ENCODE measurements at places on chromosomes 5 and 9.

GRCh38 chr5:135861641-135862040 lies 27.2 kb downstream of the SLC25A48 start:
- no peak for DNase-seq

- no peak for DNase-seq
These were observed 1.7 kb upstream of the TOPORS start for GRCh38 chr9:32554107-32554506.

DNA sequence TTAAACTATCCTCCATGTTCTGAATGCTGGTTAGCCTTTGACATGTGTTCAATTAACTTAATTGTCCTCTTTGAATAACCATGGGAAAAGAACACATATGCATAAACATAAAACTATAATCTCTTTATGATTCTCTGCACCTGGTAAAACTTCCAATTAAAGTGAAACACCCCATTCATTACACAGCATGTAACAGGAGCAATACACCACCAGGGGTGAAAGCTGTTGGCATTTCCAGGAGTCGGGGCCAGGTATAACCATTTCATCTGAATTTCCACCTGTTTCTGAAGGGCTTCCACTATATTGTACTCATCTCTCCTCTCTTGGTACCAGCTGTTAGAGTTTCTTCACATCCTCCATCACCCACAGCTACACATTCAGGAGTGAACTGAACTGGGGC lies 303.8 kb downstream of the EDIL3 start:
- no peak for DNase-seq

GRCh38 chr9:133707763-133708245 lies 30.3 kb downstream of the SARDH start:
- DNase-seq = no peak

- no peak for DNase-seq
These were observed 293.8 kb downstream of the PDE4D start for GRCh38 chr5:59599729-59600128.

DNA sequence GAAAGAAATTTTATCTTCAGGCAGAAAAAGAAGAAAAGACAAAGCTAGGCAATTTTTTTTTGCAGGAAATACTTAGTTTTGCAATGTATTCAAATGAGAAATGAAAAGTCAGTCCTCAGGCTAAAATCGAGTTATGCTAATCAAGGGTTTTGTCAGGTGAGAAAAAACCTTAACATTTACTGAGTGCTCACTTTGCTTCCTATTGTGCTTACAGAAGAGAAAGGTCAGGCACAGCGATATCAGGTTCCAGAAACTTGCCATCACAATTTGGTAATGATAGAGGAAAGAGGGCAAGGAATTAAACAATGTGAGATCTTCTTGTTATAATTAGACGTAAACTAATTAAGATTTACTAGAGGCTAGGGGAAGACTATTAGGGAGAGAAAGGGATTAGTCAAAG lies 431.7 kb upstream of the CTNND2 start:
- DNase-seq = no peak

GRCh38 chr5:105587963-105588662 lies 2025.5 kb upstream of the NUDT12 start:
- no peak for DNase-seq

GRCh38 chr5:160287378-160288051 lies 24.8 kb downstream of the CCNJL start:
- DNase-seq = no peak

DNA sequence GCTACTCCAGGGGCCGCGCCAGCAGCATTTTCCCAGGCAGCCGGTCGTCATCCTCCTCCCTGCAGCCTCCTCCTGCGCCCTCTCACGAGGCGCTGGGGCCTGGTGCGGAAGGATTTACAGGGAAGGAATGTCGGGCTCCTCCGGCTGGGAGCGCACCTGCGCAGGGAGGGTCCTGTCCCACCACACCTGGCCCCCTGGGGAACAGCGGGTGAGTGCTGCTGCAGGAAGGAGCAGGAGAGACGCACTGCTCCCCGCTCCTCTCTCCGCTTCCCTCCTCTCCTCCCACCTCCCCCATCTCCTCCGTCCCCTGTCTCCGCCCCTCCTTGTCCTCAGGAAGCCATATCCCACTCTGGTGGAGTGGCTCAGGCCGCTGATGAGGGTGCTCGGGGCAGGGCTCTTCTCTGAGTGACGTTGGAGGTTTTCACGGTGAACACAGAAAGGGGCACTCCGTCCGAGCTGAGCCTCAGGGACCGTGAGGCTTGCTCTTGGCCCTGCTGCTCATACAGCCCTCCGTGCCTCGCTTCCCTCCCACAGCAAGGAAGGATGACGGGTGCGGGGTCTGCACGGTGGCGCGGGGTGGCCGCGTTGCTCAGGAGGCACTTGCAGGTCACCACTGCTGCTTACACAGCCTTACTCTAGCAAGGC lies 31.3 kb downstream of the IRX4 start:
- DNase-seq = no peak

- DNase-seq = no peak
These were observed 62.5 kb downstream of the PLCXD3 start for GRCh38 chr5:41447650-41448510.

DNA sequence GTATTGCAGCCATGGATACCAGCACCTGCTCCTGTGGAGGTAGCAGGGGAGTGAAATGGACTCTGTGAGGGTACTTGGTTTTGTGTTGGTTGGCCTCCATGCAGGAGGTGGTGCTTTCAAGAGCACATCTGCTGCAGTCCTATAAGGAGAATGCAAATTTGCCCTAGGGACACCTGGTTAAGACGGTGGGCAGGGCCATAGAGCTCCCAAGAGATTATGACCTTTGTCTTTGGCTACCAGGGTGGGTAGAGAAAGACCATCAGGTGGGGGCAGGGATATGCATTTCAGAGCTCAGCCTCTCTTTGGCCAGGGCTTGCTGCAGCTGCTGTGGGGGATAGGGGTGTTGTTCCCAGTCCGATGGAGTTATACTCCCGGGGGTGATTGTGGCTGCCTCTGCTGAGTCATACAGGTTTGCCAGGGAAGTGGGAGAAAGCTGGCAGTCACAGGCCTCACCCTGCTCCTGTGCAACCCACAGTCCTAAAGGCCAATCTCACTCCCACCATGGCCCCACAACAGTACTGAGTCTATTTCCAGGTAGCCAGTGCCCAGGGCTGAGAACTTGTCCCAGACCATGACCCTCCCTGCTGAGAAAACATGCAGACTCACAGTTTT lies 14.0 kb upstream of the PDLIM4 start:
- DNase-seq = no peak

DNA sequence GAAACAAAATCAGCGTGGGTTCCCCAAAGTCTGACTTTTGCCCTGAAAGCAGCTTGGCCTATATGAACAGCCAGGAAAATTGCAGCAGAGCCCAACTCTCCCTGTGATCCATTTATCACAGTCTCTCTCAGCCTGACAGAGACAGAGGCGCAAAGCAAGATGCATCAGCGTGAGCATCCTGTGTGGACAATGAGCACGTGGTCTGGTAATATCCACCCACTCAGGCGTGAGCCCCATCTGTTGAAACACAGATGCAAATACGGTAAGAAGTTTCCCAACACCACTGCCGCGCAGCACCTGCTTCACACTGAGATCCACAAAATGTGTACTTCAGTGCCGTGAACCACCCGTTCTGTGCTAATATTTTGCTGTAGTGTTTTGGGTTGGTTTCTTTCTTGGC lies 114.6 kb downstream of the MRPL36 start:
- DNase-seq = no peak

Measured in ascending aorta (tissue), 2 donors.